ENCODE measurements at places on chromosomes 1 and 21.

DNA sequence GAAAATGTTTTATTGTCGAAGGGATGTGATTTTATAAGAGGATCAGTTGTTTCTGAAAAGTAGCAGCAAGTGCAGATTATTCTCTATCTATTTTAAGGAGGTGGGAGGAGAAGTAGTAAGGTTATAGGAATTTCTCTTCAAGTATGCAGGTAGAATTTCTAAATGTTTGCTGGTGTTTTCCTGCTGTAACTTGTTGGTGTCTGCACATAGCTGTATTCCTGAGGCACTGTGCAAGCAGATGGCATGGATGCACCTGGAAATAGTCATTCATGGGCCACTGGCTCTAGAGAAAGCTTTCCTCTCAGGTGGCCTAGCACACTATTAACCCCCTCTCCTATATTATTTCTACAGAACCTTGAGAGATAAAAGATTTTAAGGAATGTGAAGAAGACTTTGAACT lies 30.3 kb upstream of the PODN start:
- no peak for DNase-seq

DNA sequence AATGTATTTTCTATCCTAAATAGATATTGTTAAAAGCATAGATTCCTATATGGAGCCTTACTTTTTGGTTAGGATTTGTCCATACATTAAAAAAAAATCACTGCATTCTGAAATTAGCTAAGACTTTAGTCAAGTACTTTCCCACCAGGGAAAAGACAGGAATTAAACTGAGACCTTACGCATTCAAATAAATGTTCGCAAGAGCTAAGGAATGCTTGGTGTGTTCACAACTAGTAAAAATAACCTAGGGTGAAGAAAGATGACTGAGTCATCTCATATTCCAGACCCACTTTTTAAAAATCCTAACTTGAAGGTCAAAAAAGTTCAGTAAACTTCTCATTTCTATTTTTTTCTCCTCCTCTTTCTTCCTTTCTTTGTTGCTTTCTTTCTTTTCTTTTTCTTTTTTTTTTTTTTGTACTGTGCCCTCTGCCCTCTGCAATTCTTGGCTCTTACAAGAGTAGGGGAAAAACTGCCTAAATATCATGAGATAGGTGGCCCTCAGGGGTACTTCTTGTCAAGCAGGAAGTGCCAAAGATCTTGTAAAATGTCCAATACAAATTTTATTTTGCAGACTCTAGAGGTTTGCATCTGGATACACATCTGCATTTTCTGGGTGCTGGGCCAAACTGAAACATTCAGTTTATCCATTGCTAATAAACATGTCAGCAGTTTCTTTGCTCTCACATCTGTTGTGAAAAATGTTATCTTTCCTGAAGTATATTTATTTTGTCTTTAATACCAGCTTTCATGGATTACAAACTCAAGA lies 121.4 kb upstream of the GORAB start:
- DNase-seq = no peak

DNA sequence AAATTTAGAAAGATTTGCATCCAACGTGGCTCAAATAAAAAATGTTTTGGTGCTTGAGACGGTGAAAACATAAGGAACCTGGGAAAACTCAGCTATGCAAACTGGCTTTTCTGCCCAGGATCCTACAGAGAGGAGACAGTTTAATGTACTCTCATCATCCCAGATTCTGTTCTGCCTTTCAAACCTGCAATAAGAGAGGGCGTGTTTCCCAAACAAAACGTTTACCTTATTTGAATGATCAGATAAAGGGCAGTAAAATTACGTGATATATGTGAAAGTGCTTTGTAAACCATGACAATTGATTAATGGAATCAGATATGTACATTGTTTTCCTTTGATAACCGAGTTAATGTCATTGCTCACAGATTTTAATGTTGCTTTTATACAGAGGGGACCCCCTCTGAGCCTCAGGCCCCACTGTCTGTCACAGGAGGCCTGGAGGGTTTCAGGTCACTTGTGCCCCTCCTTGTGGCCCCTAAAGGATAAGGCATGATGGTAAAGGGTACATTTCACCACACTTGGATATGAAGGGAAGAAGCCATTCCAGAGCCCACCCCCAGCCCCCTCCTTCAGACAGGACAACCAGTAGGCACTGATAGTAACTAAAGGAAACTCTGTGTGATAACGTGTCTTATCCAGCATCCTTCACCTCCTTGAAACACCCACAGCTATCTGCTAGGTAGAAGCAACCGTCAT lies 157.6 kb downstream of the EDEM3 start:
- no peak for DNase-seq

- no peak for DNase-seq
Observed at GRCh38 chr1:194846488-194846887, 1660.1 kb upstream of the B3GALT2 start.

DNA sequence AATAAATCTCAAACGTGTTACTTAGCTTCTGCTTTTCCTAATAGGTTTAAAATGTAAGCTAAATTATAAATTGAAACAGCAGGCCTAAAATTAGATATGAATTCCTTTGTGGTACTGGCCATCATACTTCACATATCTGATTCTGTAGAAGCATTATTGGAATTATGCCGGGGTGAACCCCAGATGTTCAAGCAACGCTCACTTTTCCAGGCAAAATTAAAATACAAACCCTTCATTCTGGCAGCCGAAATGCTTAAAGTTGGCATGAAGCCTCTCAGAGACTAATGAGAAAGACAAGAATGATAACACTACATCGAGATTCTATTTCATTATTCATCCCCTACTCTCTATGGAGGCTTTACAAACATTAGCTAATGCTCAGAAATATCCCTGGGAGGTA lies 1352.7 kb upstream of the ADGRL2 start:
- DNase-seq = no peak

GRCh38 chr1:186519982-186520381 lies 59.1 kb upstream of the PDC start:
- DNase-seq = no peak

DNA sequence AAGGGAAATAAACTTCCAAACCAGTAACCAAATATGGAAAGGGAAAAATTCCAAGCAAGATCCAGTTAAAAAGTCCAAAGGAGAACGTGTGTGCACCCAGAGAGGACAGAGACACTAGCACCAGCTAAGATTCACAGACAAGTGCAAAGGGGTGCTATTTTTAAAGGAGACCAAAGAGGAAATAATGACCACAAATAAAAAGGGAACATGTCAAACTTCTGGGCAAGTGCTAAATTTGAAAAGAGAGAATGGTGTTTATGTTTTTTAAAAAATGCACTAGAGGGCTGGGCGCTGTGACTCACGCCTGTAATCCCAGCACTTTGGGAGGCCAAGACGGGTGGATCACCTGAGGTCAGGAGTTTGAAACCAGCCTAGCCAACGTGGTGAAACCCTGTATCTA lies 8.6 kb downstream of the JAM2 start:
- DNase-seq = no peak

DNA sequence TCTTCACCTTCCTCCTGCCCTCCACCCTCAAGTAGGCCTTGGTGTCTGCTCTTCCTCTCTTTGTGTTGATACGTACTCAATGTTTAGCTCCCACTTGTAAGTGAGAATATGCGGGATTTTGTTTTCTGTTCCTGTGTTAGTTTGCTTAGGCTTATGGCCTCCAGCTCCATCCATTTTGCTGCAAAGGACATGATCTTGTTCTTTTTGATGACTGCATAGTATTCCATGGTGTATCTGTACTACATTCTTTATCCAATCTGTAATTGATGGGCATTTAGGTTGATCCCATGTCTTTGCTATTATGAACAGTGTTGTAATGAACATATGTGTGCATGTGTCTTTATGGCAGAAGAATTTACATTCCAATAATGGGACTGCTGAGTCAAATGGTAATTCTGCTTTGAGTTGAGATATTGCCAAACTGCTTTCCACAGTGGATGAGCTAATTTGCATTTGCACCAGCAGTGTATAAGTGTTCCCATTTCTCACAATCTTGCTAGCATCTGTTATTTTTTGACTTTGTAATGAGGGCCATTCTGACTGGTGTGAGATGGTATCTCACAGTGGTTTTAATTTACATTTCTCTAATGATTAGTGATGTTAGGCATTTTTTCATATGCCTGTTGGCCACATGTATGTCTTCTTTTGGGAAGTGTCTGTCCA lies 272.7 kb downstream of the SDCCAG8 start:
- DNase-seq = no peak

- no peak for DNase-seq
Observed at GRCh38 chr1:162878000-162878596, 17.1 kb upstream of the CCDC190 start.

DNA sequence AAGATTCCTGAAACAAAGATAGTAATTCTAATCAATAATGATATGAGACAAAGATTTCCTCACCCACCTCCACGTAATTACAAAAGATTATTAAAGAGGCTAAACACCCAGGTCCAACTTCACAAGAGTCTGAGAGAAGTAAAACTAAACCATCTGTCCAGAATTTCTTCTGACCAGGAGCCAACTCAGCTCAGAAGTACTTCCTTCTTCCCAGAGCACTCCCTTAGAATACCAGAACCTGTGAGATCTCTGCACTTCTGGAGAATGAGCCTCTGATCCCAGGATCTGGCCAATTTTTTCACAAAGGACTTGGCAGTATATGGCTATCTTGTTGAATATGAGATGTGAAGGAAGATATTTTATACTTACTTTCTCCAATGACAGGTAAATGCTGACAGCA lies 120.6 kb upstream of the PALMD start:
- DNase-seq = no peak

GRCh38 chr1:118861216-118861615 lies 126.9 kb downstream of the TBX15 start:
- no peak for DNase-seq

DNA sequence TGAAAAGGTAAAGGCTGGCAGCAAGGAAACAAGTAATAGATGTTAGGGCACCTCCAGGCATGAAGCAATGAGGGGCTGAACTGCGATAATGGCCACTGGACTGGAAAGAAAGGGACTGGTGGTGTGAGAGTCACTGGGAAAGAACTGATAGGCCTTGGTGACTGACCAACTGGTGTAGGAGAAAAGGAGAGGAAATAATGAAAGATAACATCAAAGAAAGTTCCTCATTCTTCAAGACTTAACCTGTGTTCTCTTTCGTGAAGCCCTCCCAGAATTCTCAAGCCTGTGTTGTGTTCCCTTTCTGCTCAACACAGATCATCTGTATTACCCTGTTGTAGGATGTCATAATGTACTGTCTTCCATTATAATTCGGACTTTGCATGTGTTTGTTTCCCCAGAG lies 20.9 kb upstream of the SNX27 start:
- DNase-seq = no peak

GRCh38 chr1:50820545-50820944 lies 139.5 kb downstream of the FAF1 start:
- DNase-seq = no peak
